ENCODE measurements at places on chromosomes 1 and 21. TPM values are rescaled to one million over a fixed set of nuclear protein-coding genes. Genes with fewer than 3 reads are reported as not detected.

DNA sequence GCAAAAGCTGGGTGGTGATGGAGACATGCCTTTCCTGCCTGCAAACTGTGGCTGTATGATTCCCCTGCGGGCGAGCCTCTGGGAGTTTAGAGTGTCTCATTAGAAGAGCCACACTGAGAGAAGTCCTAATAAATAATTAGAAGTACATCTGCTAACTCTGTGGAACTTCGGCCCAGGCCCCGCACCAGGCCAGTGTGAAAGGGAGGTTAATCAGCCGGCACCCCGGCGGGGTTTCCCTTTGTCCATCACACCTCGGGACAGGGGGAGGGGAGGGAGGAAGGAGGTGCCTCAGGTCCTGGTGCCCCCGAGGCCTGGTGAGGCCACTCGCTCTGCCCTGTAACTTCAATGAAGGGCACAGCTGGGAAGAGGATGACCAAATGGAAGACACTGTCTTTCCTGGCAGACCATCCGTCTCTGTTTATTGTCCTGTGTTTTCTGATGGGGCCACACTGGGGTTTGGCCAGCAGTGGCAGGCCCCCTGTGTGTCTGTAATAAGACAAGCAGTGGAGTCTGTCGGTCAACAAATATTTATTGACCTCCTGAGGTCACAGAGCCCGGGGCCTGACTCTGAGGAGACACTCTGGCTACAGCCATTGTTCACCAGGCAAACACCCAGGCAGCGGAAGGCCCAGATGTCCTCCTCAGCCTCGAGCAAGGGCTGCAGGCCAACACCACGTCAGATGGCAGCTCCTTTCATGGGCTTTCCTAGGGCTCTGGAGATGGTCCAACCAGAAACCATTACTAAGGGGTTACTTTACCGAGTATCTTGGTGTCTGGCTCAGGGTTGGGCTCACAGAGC is 267.5 kb upstream of the RAB4A start:
- DNase-seq, result no peak

DNA sequence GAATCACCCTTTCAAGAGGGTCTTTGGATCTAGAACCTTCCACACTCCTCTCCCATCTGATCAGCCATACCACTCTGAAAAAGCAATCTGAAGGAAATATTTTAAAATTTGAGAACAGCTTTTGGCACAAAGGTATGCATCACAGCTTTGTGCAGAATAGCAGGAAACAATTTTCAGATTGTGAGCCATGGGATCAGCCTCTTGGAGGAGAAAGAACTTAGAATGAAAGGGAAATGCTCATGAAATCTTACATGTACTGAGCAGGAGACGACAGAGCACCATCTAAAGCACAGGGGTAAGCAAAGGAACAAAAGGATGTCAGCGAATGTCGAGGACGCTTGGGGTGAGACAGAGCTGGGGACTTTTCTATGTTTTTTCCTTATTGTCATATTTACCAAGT is 54.4 kb downstream of the EDN2 start:
- DNase-seq, result no peak

DNA sequence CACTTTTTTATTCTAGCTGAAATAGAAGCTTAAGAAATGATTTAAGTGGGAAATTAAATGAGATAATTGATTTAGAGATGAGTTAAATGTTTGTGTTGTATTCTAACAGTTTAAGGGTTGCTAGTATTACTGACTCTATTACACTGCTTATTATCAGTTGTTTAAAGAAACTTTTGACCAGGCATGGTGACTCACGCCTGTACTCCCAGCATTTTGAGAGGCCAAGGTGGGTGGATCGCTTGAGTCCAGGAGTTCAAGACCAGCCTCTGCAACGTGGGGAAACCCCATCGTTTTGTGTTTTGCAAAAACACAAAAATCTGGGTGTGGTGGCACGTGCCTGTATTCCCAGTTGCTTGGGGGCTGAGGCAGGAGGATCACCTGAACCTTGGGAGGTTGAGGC is 14.2 kb downstream of the CLIC4 start:
- no peak for DNase-seq

DNA sequence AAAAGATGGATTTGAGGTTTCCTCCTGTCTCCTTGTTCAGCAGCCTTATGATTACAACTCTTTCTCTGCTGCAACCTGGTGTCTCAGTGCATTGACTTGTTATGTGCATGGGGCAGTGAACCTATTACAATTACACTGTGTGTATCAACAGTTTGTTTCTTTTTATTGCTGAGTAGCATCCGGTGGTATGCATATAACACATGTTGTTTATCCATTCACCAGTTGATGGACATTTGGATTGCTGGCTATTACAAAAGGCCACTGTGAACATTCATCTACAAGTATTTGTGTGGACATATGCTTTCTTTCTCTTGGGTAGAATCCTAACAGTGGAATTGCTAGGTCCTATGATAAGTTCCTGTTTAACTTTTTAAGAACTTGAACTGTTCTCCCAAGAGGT is 65.9 kb downstream of the FMO4 start:
- no peak for DNase-seq

GRCh38 chr1:116881879-116882520 is 27.7 kb upstream of the PTGFRN start:
- no peak for DNase-seq

- no peak for DNase-seq
These were observed 15.7 kb upstream of the DMRTA2 start for GRCh38 chr1:50438945-50439344.

DNA sequence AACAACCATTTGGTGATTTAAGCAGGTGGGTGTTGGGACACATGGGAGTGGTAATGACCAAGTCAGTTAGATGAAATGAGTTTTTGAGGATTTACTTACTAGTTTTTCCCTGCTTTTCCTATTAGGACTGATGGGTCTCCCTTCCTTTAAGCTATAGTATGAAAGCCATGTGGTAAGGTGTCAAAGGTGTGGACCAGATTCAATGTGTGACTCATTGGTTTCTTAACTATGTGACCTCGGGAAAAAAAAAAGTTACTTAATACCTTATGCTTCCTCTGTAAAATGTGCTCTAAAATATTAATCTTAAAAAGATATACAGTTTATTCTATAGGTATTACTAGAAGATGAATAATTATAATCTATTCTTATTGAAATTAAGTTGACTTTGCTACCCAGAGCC is 93.7 kb downstream of the DUSP10 start:
- DNase-seq, result no peak

- no peak for DNase-seq
These were observed 36.1 kb upstream of the KHDRBS1 start for GRCh38 chr1:31977385-31978131.

DNA sequence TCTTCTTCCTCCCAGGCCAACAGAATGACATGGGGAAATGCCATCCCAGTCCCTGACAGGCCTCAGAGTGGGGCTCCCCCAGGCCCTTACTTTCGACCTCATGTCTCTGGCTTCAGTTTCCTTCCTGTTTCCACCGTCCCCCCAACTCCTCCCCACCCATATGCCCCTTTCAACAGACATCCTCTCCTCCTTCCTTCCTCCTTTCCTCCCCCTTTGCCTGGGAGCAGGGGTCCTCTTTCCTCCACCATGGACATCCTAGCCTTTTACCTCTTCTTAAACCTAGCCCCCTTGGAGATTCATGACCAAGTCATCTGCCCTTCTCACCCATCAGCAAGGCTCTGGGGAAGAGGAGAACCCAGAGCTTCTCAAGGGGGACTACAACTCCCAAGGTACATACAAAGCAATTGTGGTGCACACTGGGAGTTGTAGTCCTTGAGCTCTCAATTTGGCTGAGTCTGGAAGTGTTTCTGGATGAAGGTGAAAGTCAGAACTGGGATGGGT is 4.0 kb downstream of the ZBTB7B start:
- DNase-seq, result no peak

DNA sequence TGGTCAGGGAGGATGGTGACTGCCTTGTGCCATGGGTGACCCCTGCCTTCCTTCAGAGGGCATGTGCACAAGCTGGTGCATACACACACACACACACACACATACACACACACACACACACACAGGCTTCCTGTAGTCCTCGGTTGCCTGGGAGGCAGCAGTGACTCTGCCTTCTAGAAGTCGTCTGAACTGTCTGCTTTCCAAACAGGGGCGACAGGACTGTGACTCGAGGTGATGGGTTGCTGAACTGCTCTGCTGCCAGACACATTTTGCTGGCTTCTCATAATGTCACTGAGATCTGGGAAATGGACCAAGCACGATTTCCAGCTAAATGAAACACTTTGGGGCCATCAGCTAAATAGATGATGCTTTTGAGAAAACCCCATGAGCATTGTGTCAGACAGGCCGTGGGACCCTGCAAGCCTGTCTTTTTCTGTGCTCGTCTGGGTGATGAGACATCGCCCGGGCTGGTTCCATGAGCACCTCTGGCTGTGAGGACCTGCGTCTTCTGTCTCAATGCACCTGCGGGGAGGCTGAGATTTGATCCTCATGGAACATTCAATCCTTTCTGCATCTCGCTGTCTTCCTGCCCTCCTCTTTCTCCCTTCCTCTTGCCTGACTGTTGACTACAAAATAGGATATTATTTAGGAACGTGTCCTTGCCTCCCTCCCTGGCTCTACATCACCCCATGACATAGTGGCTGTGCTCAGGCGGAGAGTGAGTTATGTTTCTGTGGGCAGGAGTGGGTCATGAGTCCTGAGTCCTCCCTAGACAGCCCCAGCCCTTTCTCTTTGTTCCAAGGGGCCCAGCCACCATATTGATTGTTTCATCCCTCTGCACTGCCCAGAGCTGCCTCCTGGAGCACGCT is 436.8 kb downstream of the CAMTA1 start:
- DNase-seq, result no peak

DNA sequence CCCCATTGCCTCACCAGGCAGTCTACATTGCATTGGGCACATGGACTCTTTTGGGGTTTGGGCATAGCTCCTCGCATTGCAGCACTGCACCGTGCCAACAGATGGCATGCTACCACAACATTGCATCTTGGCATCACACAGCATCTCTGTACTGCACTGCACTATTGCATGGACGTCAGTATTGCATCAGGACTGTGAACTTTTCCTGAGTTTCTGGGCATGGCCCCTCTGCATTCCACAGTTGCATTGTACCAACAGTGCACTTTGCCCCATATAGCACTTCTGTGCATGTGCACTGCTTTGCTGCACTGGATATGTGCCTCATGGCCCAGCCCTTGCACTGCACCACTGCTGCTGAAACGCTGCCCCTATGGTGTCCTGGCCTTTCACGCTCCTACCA is 9.6 kb downstream of the PTPRU start:
- no peak for DNase-seq

DNA sequence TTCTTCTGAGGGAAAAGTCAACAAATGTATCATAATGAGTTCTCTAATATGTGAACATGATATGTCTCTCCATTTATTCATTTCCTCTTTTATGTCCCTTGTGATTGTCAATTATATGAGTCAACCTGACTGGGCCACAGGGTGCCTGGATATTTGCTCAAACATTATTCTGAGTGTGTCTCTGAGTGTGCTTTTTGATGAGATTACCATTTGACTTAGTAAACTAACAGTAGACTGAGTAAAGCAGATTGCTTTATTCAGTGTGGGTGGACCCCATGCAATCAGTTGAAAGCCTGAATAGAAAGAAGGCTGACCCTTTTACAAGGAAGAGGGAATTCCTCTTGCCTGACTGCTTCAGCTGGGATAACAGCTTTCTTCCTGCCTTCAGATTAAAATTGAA is 142.6 kb downstream of the SLC35F3 start:
- DNase-seq, result no peak

S100A5 gene
- 0.75 TPM for total RNA-seq

PRR9 gene
- total RNA-seq, result not detected

SFPQ gene
- total RNA-seq, result 216 TPM

OPRD1 gene
- 0.21 TPM for total RNA-seq

MYOG gene
- not detected for total RNA-seq

All from kidney epithelial cell (primary cell).